ENCODE measurements at places on chromosomes 5 and 9.

DNA sequence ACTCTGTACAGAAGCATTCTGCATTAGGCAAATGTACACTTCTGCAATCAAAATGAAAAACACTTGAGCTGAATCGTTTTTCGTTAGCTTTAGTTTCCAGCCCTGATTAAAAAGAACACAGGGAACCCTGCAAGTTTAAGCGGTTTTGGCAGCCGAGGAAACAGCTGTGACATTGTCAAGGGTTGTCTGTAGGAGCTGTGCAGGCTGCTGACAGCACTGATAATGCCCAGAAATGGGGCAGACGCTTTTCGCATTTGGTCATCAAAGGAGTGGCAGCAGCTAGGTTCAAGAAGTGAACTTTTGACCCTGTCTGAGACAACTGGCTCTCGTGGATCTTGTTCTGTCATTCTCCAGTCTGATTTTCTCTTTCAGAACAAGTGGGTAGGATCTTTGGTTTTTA, 165.6 kb upstream of the CCDC152 start:
- H3K4me3 ChIP-seq = no peak overlapping the region
- H3K27ac ChIP-seq = no peak overlapping the region
- no peak for DNase-seq
- H3K27me3 ChIP-seq = peaks cover 11% of the 10 kb centered on the region
- H3K4me1 ChIP-seq = no peaks in the 10 kb centered on the region

- DNase-seq = no peak
- no peak overlapping the region for H3K27ac ChIP-seq
- H3K4me1 ChIP-seq = no peaks in the 10 kb centered on the region
- H3K4me3 ChIP-seq = no peak overlapping the region
Measured at GRCh38 chr5:76947082-76947503, 5.8 kb upstream of the CRHBP start.

GRCh38 chr5:110255194-110255593, 471.3 kb downstream of the TMEM232 start:
- H3K27me3 ChIP-seq = no peaks in the 10 kb centered on the region
- DNase-seq = no peak

DNA sequence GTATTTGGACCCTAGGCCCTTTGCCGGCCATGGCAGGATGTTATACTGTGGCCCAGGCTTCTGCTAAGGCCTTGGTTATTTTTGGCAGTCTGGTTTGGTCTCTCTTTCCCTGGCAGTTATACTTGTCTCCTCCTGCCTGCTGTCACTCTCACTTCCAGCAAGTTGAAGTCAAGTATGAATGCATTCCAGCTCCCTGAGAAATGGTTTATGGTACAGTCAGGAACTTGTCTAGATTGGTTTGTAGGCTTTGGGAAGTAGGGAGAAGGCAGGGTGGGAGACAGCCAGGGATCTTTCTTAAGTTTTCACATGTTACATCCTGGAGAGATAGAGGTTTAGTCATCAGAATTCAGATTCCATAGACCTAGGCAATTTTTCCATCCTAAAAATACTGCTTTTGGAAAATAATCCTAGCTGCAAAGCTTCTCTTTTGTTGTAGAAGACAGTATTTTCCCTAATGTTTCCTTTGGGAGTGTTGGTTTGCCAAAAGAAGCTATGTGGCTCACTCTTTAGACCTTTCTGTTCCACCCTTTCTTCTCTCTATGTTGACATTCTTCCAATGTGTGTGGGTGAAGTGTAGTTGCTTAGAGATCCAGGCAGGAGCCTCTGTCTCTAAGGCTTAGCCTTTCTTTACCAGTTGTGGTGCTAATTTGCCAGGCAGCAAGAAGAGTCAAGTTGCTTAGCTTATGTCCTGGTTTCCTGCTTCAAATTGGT, 2.5 kb upstream of the KDM3B start:
- H3K36me3 ChIP-seq = peaks cover 35% of the 10 kb centered on the region
- no peaks in the 10 kb centered on the region for H3K27me3 ChIP-seq
- DNase-seq = no peak
- peaks cover 32% of the 10 kb centered on the region for H3K4me1 ChIP-seq

DNA sequence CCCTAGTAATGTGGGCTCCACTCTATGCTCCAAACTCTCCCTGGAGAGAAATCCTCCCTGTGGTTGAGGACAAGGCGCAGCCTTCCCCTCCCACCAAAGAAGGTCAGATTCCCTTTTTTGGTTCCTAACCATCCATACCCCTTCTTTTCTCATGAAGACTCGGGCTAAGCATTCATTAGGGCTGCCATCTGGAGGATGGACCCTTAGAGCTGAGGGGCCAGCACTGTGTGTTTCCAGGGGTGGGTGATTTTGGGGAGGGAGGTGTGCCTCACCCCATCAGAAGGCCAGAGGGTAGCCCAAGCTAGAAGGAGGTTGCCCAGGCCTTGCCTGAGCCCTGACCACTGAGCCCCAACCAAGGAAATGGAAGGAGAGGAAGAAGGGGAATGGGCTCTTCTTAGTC, 36.8 kb downstream of the TGFBI start:
- H3K27ac ChIP-seq = no peak overlapping the region
- no peak overlapping the region for H3K4me3 ChIP-seq
- peaks cover 6% of the 10 kb centered on the region for H3K27me3 ChIP-seq

GRCh38 chr9:124758061-124758460, 13.1 kb downstream of the NR6A1 start:
- no peak overlapping the region for H3K27ac ChIP-seq
- DNase-seq = no peak
- H3K4me1 ChIP-seq = no peaks in the 10 kb centered on the region

DNA sequence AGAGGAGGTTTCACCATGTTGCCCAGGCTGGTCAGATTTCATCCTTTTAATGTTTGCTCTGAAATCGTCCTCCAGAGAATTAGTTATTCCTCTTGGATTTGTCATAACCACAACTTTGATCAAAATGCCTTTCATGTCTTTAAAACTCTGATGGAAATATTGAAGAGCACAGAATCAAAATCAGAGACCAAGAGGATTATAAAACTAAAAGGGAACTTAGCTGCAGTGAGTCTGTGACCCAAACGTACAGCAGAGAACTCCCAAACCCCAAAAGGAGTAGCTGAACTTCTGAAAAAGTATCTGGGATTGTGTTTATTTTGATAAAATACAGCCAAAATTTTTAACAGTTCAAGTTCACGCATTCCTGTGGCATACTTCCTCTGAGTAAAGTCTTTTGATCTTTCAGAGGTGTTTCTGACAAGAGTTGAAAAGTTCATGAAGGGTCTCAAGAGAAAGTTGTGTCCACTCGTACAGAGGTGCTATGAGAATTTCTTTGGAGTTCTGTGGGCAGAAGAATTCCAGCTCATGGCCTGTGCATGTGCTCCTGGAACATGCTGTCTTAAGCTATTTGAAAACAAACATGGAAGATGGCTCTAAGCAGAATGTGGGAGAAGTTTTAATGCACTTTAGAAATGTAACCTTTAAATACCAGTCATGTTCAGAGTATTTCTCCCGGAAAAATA, 124.0 kb downstream of the ESM1 start:
- peaks cover 40% of the 10 kb centered on the region for H3K27me3 ChIP-seq
- no peak for DNase-seq
- H3K4me3 ChIP-seq = no peak overlapping the region
- no peak overlapping the region for H3K27ac ChIP-seq
- peaks cover 33% of the 10 kb centered on the region for H3K36me3 ChIP-seq

DNA sequence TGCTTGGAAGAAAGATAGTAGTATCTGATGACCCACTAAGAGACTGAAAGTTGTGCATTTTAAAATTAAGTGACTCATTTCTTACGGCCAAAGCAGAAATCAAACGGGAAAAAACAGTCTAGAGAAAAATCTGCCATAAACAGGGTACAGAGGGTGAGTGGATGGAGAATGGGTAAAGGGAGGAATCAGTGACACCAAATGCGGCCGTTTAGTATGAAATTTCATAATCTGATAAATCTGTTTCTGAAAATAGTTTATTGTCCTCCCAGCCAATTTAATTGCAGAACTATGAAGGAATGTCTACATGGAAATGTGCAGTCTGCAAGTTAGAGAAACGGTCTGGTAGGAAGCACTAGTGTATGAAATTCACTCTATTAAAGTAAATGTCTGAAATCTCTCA, 39.5 kb downstream of the ADAMTS12 start:
- no peak overlapping the region for H3K27ac ChIP-seq
- H3K4me3 ChIP-seq = no peak overlapping the region
- peaks cover 6% of the 10 kb centered on the region for H3K4me1 ChIP-seq
- DNase-seq = no peak
- peaks cover 1% of the 10 kb centered on the region for H3K27me3 ChIP-seq

GRCh38 chr5:110663525-110663924, 62.9 kb downstream of the TMEM232 start:
- H3K4me3 ChIP-seq = no peak overlapping the region
- no peaks in the 10 kb centered on the region for H3K4me1 ChIP-seq
- H3K27me3 ChIP-seq = no peaks in the 10 kb centered on the region
- no peaks in the 10 kb centered on the region for H3K36me3 ChIP-seq

Data from naive thymus-derived CD8-positive, alpha-beta T cell (primary cell).